Astrocyte of the hippocampus (primary cell): ENCODE measurements at places on chromosomes 6 and 20.

- no peak for DNase-seq
These were observed 671.9 kb downstream of the KHDRBS2 start for GRCh38 chr6:61614119-61614518.

DNA sequence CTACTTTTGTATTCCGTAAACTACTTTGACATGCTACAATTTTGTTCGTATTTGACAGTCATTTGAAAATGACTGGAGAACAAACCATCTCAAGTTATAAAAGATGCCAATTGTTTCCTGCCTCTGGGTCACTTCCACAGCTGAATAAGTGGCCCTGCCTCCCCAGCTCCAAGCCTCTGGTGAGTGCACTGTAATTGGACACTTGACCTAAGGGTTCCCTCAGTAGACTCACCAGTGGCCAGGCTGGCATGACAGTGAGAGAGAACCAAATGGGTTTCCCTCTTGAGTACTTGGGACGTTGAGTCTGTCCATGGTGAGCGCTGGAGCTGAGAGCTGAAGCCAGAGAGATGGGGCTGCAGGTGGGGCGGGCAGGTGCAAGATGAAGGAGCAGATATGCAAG is 57.1 kb downstream of the SLC35D3 start:
- no peak for DNase-seq

DNA sequence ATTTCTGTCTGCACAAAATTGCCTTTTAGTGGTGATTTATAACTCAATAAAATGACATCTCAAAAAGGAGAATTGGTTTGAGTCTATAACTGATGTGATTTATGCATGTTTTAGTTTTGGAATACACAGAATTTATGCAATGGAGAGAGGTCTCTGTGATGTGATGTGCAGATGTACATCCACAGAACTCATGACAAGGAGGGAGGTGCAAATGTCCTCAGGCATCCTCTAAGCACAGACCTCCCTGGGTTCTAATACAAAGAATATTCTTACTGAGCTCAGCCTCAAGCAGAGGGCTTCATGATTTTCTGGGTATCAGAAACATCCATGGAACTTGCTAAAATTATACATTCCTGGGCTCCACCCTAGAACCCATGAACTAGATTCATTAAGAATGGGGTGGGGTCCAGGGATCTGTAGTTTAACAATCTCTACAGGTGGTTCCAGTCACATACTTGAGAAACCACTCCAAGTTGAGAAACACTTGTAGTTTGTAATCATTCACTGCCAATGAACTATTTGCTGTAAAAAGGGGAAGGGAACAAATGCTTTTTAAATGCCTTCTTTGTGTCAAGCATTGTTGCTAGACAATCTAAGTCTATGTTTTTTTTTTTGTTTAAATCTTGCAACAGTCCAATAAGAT is 60.2 kb upstream of the NEDD9 start:
- no peak for DNase-seq

DNA sequence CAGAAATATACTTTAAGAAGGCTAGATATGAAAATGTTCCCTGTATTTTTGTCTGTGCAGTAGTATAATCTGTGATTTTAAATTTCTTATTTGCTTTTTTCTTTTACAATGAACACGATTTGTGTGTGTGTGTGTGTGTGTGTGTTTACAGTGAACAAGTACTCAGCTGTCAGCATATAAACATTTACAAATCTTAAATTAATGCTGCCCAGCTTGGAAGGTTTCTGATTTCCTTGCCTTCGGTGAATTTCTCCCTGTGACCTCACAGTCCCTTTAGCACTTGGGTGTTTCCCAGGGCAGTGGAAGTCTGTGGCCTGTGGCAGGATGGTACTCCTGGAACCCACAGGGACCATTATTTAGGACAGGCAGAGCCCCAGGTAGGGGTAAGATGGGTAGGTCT is 37.6 kb downstream of the TXLNB start:
- no peak for DNase-seq

DNA sequence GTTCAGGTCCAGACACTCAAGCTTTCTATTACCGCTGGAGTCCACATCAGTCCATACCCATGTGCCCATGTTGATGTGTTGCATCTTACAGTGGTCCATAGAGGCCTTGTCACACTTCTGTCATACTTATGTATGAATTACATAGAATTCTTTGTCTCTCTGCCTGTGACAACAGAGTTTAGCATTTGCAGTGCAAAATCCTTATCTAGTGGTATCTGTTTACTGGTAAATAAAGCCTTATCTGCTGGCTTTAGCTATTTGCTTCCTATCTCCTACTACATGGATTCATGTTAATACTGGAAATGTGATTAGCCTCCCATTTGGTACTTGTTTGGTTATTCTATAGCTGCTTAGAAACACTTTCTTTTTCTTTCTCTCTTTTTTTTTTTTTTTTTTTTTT is 49.8 kb downstream of the TFAP2B start:
- no peak for DNase-seq
